Activated T-helper 9 cell treated with anti-CD3 and anti-CD28 coated beads, Interleukin-2, amount 50 U/mL, for 16 hours (primary cell): ENCODE measurements at places on chromosomes 5 and 9.

- DNase-seq, result no peak
Observed at GRCh38 chr5:153792305-153792704, 246.4 kb downstream of the FAM114A2 start.

- no peak for DNase-seq
Observed at GRCh38 chr9:107394264-107394663, 95.3 kb downstream of the KLF4 start.

GRCh38 chr9:137809040-137809576 is 68.5 kb upstream of the CACNA1B start:
- DNase-seq, result no peak

DNA sequence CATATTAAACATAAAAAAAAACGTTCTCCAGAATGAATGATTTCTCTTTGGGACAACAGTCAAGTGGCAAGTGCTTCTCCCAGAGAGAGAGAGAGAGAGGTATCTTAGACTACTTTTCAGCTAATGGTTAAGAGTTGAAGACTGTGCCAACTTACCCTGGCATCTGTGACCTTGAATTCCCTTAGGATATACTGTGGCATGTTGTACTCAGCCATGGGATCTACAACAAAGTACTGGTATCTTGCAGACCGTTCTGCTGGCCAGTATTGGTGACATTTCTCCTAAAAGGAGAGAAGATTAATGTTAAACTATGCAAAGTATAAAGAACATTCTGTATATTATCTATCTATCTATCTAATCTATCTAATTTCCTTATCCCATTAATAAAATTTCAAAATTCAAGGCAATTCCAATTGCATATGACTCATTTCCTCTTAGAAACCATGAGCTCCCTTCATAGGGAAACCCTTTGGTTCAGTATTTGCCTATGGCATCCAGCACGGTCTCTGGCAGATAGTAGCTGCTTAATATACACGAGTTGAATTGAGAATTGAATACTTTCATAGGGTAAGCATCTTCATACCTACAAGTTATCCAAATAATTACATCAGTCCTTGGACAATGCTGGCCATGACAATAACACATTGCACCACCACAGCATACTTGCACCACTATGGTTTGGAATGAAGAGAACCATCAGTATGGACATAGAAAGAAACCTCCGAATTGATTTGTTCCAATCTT is 539.4 kb upstream of the DMAC1 start:
- DNase-seq, result no peak

GRCh38 chr9:131747352-131747751 is 7.5 kb upstream of the RAPGEF1 start:
- no peak for DNase-seq

DNA sequence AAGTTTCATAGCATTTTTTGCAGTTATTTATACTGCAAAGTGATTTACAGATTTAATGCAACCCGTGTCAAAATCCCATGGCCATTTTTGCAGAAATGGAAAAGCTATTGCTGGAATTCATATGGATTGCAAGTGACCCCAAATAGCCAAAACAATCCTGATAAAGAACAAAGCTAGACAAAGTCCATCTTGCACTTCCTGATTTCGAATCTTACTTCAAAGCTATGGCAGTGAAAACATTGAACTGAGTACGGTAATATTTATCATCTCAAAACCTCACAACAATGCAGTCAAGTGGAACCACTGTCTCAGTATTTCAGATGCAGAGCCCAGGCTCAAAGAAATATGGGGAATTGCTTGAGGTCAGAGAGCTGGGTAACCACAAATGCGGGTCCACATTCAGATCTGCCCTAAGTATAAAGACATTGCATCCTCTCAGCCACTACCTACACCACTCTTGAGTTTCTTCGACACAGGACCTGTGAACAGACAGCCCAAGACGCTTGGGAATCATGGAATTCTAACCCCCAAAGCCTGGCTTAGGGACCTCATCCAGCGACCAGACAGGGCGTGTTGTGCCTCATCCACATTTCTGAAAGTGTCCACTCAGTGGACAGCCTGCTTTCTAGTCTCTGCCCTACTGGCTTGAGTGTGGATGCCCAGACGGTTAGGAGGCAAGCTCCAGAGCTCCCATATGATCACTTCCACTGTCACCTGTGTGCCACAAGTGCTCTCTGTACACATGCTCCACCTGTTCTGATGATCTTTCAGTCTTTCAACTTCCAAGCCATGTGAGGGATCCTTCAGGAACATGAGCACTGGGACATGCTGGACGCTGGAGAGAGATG is 39.3 kb upstream of the KCNIP1 start:
- DNase-seq, result no peak

GRCh38 chr5:14385019-14385418 is 196.6 kb upstream of the OTULINL start:
- no peak for DNase-seq

GRCh38 chr9:97853844-97854695 is 1.0 kb downstream of the FOXE1 start:
- peak; percentile 28 for DNase-seq

- no peak for DNase-seq
Observed at GRCh38 chr9:135608999-135609317, 30.4 kb downstream of the GLT6D1 start.

GRCh38 chr5:139690064-139690802 is 42.1 kb downstream of the CXXC5 start:
- DNase-seq, result no peak

- no peak for DNase-seq
Observed at GRCh38 chr9:137673886-137674285, 55.1 kb downstream of the EHMT1 start.

DNA sequence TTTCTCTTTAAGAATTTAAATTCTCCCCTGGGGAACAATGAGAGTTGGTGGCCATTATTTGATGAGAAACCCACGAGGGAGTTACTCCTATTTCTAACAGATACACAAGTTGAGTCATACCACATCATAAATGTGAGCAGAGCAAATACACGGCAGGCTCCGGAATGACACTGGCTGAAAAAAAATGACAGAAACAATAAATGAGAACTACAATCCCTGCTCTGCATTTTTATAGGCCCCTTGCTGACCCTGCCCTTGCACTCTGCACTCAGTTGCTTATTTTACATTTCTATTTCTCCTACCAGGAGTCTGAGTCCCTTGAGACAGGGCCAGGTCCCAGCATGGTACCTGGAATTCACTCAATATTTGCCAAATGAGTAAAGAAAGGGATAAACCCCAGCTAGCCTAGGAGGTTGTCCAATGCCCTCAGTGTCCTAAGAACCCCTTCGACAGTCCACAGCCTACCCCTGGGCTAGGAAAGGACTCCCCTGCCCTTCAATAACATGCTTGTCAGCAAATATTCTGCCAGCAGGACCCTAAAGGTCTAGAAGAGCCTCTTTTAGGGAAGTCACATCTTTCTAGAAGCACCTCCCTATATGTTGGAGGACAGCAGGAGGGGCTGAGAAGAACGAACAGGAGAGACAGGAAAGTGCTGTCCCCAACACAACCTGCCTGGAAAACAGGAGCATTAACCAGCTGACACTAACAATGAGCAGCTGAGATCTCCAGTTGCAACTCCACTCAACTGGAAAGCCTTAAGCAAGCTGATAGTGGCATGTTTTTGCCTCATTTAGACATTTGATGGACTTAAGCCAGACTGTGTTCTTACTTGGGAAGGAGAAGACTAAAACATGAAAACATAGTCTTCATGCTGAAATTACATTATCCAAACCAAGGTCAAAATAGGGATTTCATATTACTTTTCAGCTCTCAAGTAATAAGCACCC is 191.2 kb downstream of the ACTL7B start:
- DNase-seq, result no peak

DNA sequence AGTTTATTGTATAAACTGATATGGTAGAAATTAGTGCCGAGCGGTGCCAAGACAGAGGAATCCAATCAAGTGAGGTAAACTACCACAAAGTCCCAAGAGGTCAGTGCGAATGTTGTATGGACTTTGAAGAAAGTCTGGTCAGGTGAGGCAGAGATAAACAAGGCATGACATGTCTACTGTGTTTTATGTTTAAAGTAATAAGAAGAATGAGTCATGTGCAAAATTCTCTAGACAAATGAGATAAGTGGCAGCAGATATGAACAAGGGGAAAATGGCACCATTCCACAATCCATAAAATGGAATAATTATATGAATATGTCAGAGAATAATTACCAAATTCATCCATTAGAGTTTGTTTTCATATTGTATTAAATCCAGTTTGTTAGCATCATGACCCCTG is 364.1 kb upstream of the CCNH start:
- no peak for DNase-seq
